ENCODE measurements at places on chromosomes 13 and 19.

DNA sequence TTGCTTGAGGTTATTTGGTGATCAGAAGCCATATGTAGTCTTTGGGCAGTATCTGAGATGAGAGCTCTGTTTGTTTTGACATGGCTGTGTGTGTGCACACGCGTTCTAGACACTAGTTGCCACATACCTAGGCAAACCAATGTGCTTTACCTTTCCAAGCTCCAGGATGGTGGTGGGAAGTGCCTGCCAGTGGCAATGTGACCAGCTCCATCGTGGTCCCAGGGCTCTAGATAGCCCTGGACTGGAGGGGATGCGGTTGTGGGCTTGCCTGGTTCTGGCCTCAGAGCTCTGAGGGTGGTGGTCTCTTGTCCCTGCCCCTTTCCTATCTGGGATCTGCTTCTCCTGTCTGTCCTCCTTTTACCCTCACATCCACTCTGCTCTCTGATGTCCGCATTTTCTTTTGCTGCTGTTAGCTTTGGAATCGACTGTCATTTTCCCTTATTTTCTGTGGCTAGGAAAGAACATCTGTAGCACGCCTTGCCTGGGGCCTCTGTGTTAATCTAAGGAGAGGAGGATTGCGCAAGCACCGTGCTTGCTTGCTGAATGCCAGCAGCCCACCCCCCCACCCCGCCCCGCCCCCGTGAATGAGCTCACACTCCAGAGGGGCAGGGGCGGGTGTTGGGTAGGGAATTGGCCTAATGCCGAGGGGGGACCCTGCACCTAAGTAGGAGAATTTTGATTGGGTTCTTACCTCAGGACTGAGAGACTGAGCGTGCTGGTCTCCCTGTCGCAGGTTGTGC, 89.5 kb downstream of the ARHGEF7 start:
- no peak for DNase-seq

- peak; percentile 58 for DNase-seq
Observed at GRCh38 chr13:49996951-49997895, at the start of gene TRIM13. Gene TRIM13, plus strand, starts transcription at chr13:49997042. Its CDS starts 14,899 bp downstream, at chr13:50011941.

GRCh38 chr19:30135797-30136196, 193.8 kb downstream of the URI1 start:
- no peak for DNase-seq

- DNase-seq: no peak
Observed at GRCh38 chr13:80134346-80134745, 206.6 kb downstream of the SPRY2 start.

DNA sequence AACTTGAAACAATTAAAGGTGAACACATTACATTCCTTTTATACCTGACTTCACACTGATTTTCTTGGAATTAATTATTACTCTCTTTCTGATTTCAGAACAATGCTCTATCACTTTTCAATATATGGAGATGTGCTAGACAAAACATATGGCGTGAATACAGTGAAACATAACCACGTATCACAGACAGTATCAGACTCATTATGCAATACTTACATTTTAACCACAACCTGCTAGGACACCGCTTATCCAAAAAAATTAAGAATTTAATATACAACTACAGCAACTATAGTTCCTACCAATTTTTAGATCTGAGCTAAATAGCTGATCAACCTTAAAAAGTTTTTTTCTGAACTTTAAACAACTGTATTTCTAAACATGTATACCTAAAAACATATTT, 9.9 kb downstream of the HSPH1 start:
- no peak for DNase-seq

GRCh38 chr19:39554701-39555311, 14.8 kb upstream of the EID2 start:
- DNase-seq: no peak

GRCh38 chr13:74026753-74027152, 107.5 kb downstream of the KLF12 start:
- DNase-seq: peak; percentile 28

GRCh38 chr13:21814604-21815003, 143.7 kb downstream of the FGF9 start:
- DNase-seq: no peak

GRCh38 chr19:46365561-46365960, 18.7 kb downstream of the PPP5C start:
- no peak for DNase-seq

GRCh38 chr13:112964971-112965492, 4.0 kb upstream of the MCF2L start:
- no peak for DNase-seq

- no peak for DNase-seq
Observed at GRCh38 chr13:113074401-113074800, 31.2 kb upstream of the F7 start.

DNA sequence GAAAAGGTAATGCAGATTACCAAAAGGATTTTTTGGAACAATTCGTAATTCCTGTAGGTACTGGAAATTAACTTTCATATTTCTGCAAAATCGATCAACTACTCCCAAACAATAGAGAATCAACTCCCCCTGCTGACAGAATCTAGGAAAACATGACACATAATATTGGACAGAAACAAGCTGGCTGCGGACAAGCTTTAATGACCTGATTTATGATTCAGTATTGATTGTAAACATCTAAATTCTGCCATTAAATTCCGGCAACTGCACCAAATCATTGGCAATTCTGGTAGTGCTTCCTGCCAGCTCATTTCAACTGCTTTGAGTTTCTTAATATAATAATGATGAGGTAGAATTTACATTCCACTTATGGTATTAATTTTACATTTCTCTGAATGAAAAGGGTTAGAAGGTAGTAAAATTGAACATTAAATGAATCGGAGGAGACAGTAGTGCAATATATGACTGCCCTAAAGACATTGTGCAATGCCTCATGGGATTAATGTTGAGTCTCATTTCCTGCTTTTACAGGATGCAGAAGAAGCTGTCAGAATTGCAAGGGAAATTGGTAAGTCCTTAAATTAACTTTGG, 146.5 kb downstream of the PCCA start:
- no peak for DNase-seq

GRCh38 chr13:69324090-69324886, 783.3 kb upstream of the ATXN8OS start:
- DNase-seq: no peak

GRCh38 chr13:44685641-44686040, 109.5 kb upstream of the TSC22D1 start:
- DNase-seq: no peak

GRCh38 chr19:32624410-32624809, 43.4 kb downstream of the PDCD5 start:
- DNase-seq: no peak

DNA sequence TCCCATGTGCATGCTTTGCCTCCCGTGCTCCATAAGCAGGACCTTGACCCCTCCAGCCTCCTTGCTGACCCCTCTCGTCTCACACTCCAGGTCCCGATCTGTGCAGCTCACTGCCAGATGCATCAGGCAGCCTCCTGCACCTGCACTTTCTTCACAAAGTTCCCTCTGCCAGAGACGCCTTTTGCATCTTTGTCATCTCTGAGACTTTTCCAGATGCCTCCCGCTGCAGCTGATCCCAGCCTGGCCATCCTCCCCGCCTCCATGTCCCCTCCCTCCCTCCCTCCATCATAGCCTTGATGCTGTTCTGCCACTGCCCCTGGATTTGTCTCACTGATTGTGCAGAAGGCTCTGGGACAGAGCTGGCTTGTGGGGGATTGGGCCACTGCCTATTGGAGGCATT, 29.9 kb downstream of the PPP1R37 start:
- no peak for DNase-seq

GRCh38 chr19:16062789-16063188, 13.5 kb upstream of the TPM4 start:
- DNase-seq: peak; percentile 46

DNA sequence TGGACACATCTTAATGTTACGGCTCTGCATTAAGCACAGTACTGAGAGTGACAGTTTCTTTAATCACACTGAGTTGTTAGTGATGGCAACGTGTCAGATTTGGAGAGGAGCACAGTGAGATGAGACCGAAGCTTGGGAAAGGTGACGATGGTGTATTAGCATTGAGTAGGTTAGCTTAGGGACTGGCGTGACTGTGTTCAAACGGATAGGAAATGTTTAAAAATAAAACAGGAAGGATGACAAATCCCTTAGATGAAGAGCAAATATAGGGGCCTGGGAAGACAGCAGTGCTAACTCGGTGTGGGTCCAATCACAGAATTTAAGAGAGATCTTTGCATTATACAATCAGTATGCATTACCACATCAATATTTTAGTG, 384.3 kb downstream of the HS6ST3 start:
- DNase-seq: no peak

- DNase-seq: no peak
Observed at GRCh38 chr19:10516064-10516385, 1.2 kb downstream of the S1PR5 start.

GRCh38 chr19:41546386-41546789, 29.6 kb upstream of the CEACAM21 start:
- no peak for DNase-seq

- no peak for DNase-seq
Observed at GRCh38 chr13:54733639-54734038, 1705.0 kb downstream of the OLFM4 start.

DNA sequence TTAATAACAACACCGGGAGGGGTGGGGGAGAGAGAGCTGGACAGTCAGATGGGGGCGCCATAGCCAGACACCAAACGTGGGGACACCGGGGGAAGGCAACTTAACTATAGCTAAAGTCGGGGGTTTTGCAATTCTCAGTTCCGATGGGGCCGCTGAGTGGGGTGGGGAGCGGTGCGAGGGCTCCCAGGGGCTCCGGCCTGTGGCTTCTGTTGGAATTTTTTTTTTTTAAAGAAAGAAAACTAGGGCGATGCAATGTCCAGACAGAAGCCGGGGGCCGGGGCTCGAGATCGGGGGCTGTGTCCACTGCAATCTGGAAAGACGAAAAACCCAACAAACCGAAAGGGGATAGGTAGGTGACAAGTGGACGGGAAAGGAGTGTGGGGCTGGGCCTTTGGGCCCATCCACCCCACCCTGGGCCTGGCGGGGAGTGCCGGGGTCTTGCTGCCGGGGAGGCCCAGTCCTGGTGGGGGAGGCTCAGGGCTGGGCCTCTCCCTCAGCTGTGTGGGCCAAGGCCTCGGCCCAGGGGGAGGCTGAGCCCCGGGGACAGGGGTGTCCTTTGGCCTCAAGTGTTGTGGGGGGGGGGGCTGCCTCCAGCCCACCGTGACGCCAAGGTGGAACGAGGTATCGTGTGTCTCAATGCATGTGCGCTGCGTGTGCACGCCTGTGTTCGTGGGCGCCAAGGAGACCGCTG, 17.3 kb downstream of the PRKCSH start:
- DNase-seq: no peak

GRCh38 chr13:28043224-28043623, 54.7 kb upstream of the URAD start:
- DNase-seq: no peak

- DNase-seq: no peak
Observed at GRCh38 chr19:15563931-15564330, 51.1 kb upstream of the CYP4F8 start.

DNA sequence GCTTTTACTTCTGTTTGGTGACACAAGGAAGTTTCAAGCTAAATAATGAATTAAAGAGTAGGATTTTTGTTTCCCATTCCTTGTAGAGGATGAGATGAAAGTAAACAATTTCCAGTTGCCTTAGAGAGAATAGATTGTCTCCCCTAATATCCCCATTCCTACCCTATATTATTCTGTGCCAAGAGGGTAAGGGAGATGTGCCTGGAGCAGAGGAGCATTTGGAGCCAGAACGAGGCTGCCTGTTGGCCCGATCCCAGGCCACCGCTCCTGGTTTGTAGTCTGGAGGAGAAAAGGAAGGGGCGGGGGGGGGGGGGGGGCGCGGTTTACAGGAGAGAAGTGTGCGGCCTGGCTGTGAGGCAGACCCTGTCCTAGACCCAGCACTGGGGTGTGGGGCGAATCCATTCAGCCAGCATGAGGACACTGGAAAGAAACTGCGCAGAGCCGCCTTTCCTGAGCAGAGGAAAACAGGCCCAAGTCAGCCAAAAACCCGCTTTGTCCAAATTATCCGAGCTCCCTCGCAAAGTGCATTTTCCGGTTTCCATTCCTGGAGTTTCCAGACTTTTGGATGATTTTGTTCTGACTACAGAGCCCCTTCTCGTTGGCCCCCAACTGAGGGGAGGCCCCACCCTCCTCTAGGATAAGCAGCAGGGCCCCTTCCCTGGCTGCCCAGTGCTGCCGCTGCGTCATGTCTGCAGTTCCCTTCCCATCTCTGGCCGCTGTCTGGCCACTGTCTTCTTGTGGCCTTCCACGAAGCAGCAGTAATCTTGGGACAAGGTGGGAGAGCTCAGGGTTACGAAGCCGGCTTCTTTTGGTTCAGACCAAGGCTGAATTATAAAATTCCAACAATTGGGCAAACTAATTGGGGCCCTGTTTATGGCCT, 23.0 kb downstream of the NFIX start:
- no peak for DNase-seq

GRCh38 chr13:20664351-20664750, 39.1 kb upstream of the IL17D start:
- DNase-seq: no peak

- DNase-seq: no peak
Observed at GRCh38 chr13:20340136-20340758, 108.1 kb upstream of the GJB6 start.

DNA sequence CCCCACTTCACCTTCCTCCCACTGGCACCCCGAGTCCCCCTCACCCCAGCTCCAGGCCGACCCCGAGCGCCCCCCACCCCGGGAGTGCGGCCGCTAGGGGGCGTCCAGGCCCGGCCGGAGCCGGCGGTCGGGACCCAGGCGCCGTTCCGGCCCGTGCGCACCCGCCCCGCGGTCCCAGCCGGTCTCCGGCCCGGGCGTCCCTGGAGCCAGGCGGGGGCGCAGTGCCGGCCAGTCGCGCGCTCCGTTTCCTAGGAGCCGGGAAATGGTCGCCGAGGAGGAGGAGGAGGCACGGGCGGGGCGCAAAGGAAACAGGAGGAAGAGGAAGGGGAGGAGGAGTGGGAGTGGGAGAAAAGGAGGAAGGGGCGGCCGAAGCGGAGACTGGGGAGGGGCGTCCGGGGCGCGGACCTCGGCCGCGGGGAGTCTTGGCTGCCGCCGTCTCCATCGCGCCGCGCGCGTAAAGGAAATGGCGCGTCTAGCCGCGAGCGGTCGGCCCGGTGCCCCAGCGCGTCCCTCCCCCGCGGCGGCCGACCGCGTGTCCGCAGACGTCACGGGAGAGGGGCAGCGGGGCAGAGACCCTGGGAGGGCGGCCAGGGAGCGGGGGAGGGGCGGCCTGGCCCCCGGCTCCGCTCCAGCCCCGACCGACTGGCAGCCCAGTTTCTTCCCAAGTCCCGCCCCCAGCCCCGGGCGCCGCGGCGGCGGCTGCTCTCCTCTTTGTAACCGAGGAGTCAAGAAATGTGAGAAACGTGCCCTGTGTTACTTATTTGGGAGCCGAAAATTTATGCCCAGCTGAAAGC, 1.1 kb upstream of the KCTD15 start:
- DNase-seq: no peak

GRCh38 chr19:17830567-17831418, 9.5 kb upstream of the INSL3 start:
- DNase-seq: no peak

GRCh38 chr13:45209229-45209628, 8.4 kb upstream of the KCTD4 start:
- no peak for DNase-seq

GRCh38 chr13:50518781-50519201, 324.7 kb downstream of the DLEU7 start:
- DNase-seq: no peak

GRCh38 chr13:72884101-72884500, 102.2 kb downstream of the PIBF1 start:
- DNase-seq: no peak

- DNase-seq: no peak
Observed at GRCh38 chr13:113399755-113400149, 35.8 kb upstream of the GRTP1 start.

GRCh38 chr13:70864731-70865130, 756.5 kb upstream of the KLHL1 start:
- no peak for DNase-seq

GRCh38 chr13:83881917-83882605, at the start of gene SLITRK1:
Gene SLITRK1, minus strand, starts transcription at chr13:83882474. Its CDS starts 967 bp downstream, at chr13:83881507.
- DNase-seq: no peak

Data from stimulated activated CD8-positive, alpha-beta memory T cell treated with anti-CD3 and anti-CD28 coated beads, Interleukin-4, amount 100 ng/mL, for 1 hour (primary cell).